ENCODE measurements at places on chromosomes 5 and 9.

DNA sequence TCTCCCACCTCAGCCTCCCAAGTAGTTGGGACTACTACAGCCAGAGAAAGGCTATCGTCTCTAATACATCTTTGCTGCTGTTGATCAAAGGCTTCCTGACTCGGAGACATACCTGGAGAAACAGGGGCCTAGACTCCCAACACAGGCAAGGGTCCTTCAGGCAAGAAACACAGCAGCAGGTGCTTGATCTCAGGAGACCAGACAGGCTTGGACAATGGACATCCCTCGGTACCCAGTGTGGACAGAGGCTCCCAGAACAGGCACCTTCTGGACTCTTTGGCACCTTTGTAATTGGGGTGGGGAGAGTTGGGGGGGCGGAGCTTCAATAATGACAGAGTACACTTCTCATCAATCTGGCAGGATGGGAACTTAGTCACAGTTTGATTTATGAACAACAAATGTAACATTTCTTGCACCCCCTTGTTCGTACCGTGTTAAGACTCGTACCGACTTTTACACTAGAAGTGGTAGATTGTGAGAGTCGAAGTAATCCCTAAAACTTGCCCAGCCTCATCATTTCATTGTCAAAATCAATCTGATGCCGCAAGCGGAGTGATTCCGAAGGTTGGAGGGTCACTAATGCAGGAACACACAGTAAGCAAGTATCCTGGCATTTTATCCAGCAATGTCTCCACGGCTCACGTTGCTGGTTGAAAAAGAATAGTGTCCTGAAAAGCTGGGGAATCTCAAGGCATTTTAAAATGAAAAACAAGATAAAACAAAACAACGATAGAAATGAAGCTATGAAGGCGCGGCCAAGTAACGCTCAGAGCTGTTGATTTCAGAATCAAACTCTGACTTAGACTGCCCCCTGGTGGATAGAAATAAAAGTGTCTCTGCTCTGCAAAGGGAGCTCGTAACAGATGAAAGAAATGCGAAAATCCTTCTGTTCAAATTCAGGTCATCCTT is 46.4 kb upstream of the STK32A start:
- DNase-seq = peak; percentile 67

- DNase-seq = no peak
Observed at GRCh38 chr9:90813046-90813445, 11.4 kb downstream of the SYK start.

GRCh38 chr5:137501226-137501625 is 2.1 kb upstream of the SPOCK1 start:
- DNase-seq = no peak

GRCh38 chr5:54455413-54456157 is at the start of gene HSPB3:
TSS of gene HSPB3 (plus strand) at chr5:54455699. CDS start at chr5:54455790, 91 bp downstream.
- peak; percentile 88 for DNase-seq

All from fibroblast of skin of back (primary cell).